ENCODE measurements at places on chromosomes 16 and 17. TPM values are rescaled to one million over a fixed set of nuclear protein-coding genes. Genes with fewer than 3 reads are reported as not detected.

IL17C gene
- not detected for total RNA-seq

MAPT gene
- total RNA-seq = 3.1 TPM

KIF19 gene
- total RNA-seq = not detected

ABAT gene
- total RNA-seq = 20.7 TPM

NSMCE1 gene
- total RNA-seq = 26.6 TPM

DNA sequence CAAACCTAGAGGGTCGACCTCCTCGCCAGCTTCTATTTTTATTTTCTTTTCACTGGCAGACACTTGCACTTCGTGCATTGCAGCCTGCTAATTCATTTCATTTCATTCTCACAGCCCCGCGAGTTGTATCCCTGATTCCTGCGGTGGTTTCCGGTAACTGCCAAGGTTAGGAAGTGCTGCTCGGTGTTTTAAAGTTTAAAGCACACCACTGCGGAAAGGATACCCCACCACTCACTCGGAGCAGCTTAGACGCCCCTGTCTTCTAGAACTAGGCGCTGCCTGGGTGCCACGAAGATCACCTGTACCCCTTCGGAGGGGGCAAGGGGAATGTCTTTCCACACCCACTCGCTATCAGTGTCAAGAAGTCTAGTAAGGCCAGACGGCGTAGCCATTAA lies 509 bp downstream of the CNEP1R1 start:
- H3K4me3 ChIP-seq = peak overlapping the region; percentile 91
- peaks cover 7% of the 10 kb centered on the region for H3K36me3 ChIP-seq
- peak overlapping the region; percentile 95 for H3K27ac ChIP-seq
- peaks cover 17% of the 10 kb centered on the region for H3K27me3 ChIP-seq

DNA sequence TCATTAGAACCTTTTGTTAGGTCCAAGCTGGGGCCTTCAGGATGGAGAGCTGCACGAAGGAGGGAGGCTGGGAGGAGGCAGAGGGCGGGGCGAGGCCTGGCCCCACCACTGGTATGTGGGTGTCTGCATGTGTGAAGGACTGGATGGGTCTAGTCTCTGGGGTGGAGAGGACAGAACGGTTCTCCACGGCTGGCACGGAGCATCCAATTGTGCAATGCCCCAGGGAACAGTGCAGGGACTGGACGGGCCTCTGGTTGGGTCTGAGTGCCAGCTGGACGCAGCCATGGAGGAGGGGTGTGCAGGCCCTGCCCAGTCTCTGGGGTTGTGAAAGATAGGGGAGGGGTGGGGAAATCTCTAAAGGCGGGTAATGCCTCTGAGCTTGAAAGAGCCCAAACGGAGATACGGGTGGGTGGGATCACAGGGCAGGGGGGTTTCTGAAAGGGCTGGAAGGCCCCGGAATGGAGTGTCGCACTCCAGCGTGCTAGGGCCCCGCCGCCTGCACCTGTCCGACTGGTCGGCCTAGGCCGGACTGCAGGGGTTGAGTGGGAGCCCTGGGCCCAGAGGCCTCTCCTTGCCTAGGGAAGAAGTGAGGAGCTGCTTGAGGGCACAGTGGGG lies 1.6 kb downstream of the PPL start:
- H3K27me3 ChIP-seq = peaks cover 38% of the 10 kb centered on the region
- H3K27ac ChIP-seq = peak overlapping the region; percentile 71
- H3K4me3 ChIP-seq = peak overlapping the region; percentile 86

- peaks cover 46% of the 10 kb centered on the region for H3K27me3 ChIP-seq
- no peak overlapping the region for H3K27ac ChIP-seq
- H3K4me3 ChIP-seq = peak overlapping the region; percentile 6
- DNase-seq = no peak
- H3K4me1 ChIP-seq = peaks cover 3% of the 10 kb centered on the region
Measured at GRCh38 chr16:813916-814412, 13.4 kb upstream of the GNG13 start.

DNA sequence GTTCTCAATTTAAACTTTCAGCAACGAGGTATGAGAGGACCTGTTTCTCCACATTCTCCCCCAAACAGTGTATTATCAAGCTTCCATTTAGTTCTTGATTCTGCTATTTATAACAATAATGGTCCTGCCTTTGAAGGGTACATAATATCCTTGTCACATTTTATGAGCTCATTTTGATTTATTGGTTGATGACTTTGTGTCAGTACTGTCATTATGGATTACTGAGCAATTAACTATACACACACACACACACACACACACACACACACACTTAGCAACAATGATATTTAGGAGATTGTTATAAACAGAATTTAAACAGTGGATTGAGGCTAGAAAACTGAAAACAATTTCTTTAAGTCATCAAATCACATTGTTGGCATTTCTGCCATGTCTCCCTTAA lies 7.0 kb downstream of the TMIGD1 start:
- no peaks in the 10 kb centered on the region for H3K36me3 ChIP-seq
- no peak for DNase-seq
- H3K27me3 ChIP-seq = peaks cover 59% of the 10 kb centered on the region
- H3K27ac ChIP-seq = no peak overlapping the region
- H3K4me1 ChIP-seq = peaks cover 36% of the 10 kb centered on the region

DNA sequence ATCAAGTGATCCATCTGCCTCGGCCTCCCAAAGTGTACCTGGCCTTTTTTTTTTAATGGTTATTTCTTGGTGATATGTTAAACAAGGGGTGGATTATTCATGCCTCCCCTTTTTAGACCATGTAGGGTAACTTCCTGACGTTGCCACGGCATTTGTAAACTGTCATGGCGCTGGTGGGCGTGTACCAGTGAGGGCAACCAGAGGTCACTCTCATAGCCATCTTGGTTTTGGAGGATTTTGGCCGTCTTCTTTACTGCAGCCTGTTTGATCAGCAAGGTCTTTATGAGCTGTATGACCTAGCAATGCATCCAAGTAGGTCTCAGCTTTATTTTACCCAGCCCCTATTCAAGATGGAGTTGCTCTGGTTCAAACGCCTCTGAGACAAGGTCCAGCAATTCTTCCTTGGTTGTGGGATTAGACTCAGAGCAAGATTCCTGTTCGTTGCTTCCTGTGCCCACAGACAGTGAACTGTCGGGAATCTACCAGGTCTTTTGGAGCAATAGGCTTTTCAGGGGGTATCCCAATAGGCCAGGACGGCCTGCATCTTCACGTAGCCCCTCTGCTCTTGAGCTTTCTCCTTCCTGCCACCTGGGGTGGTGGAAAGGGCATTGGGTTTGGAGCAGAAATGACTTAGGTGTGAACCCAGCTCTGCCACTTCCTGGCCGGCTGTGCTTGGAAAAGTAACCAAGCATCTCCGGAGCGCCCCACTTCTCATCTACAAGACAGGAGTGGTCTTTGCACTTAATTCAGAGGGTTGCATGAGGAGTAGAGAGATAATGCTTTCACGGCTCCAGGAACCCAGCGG lies 52.9 kb upstream of the SEC14L1 start:
- DNase-seq = no peak
- H3K27me3 ChIP-seq = peaks cover 18% of the 10 kb centered on the region
- peaks cover 8% of the 10 kb centered on the region for H3K36me3 ChIP-seq
- H3K4me3 ChIP-seq = peak overlapping the region; percentile 93
- peak overlapping the region; percentile 97 for H3K27ac ChIP-seq

- no peaks in the 10 kb centered on the region for H3K36me3 ChIP-seq
- H3K27ac ChIP-seq = no peak overlapping the region
- peaks cover 7% of the 10 kb centered on the region for H3K27me3 ChIP-seq
- no peak for DNase-seq
- H3K4me1 ChIP-seq = peaks cover 2% of the 10 kb centered on the region
Measured at GRCh38 chr16:8655184-8655717, 19.2 kb upstream of the ABAT start.

DNA sequence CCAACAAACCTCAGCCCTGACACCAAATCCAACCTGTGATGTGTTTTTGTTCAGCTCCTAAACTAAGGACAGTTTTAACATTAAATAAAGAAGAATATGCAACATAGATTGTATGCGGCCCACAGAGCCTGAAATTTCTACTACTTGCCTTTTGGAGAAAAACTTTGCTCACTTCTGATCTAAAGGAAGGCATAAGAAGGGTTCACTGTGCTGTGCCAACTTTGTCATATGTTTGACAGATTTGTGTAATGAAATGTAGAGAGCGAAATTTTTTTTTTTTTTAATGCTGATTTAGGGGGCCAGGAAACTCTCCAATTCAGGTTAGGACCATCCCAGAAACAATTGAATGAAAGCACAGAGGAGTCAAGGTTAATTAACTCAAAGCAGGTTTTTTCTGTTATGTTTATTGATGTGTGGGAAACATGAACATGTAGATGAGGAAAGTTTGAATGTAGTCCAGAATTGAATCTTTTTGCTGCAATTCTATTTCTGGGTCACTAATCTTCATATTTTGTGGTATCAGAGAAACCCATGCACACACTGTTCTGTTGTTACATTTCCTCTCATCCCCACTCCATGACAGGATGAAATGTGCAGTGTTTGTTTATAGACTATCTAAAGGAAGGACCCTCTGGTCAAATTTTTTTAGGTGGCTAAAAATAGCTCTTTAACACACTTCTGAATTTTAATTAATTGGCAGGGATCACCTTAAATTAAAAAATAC lies 71.5 kb downstream of the TAOK1 start:
- peaks cover 13% of the 10 kb centered on the region for H3K4me1 ChIP-seq
- no peak for DNase-seq
- peaks cover 24% of the 10 kb centered on the region for H3K36me3 ChIP-seq
- H3K27ac ChIP-seq = peak overlapping the region; percentile 33
- no peak overlapping the region for H3K4me3 ChIP-seq
- no peaks in the 10 kb centered on the region for H3K27me3 ChIP-seq

DNA sequence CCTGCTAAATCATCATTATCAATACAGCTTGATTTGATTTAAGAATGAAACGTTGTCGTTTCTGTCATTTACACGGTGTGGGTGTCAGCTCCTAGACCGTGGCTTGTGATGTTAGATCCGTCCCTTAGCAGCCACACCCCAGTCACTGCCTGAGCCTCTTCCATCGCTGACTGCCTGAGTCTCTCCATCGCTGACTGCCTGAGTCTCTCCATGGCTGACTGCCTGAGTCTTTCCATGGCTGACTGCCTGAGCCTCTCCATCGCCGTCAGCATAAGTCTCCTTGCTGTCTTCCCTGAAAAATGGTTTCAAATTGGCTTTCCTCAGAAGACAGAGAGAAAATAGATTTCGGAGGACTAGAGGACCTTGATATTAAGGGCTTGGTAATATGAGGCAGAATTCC lies 53.8 kb upstream of the CMIP start:
- H3K27ac ChIP-seq = no peak overlapping the region
- H3K36me3 ChIP-seq = peaks cover 35% of the 10 kb centered on the region
- H3K4me1 ChIP-seq = peaks cover 5% of the 10 kb centered on the region
- no peaks in the 10 kb centered on the region for H3K27me3 ChIP-seq

GRCh38 chr17:29059281-29059680 lies 16.3 kb downstream of the PIPOX start:
- no peak overlapping the region for H3K4me3 ChIP-seq
- no peak for DNase-seq
- peaks cover 33% of the 10 kb centered on the region for H3K27me3 ChIP-seq
- no peaks in the 10 kb centered on the region for H3K36me3 ChIP-seq

- H3K4me3 ChIP-seq = peak overlapping the region; percentile 86
- H3K27ac ChIP-seq = peak overlapping the region; percentile 56
- peak; percentile 48 for DNase-seq
- H3K36me3 ChIP-seq = no peaks in the 10 kb centered on the region
Measured at GRCh38 chr17:14301279-14302090, 604 bp downstream of the HS3ST3B1 start.

GRCh38 chr16:55502801-55503366 lies 6.0 kb upstream of the LPCAT2 start:
- H3K27ac ChIP-seq = peak overlapping the region; percentile 95
- H3K27me3 ChIP-seq = no peaks in the 10 kb centered on the region
- H3K36me3 ChIP-seq = peaks cover 15% of the 10 kb centered on the region
- H3K4me1 ChIP-seq = peaks cover 52% of the 10 kb centered on the region
- H3K4me3 ChIP-seq = no peak overlapping the region

DNA sequence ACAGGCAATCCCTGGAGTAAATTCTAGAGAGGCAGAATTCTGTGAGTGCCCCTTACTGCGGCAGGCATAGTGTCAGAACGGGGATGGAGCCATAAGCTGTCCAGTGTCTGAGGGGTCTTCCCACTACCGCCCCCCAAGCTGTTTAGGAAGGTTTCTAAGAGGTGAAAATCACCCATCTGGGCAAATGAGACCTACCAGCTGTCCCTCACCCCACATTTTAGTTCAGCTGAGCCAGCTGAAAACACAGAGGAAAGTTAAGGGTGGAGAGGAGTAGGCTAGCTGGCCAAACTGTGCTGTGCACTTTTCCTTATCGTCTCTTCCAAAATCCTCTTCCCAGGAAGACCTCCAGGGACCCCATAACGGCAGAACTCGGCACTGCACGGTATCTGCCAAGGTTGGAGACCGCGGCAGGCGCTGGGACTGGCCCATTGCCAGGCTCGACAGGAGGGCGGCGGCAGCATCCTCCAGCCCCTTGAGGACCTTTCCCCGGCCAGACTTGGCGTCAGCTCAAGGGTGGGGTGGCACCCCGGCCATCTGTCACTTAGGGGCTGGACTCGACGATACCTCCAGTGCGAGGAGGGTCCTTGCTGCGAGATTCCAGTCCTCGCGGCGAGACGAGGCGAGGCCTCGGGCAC lies 955 bp downstream of the ACLY start:
- peak overlapping the region; percentile 91 for H3K4me3 ChIP-seq
- H3K27me3 ChIP-seq = no peaks in the 10 kb centered on the region
- H3K27ac ChIP-seq = peak overlapping the region; percentile 77
- H3K4me1 ChIP-seq = peaks cover 42% of the 10 kb centered on the region

DNA sequence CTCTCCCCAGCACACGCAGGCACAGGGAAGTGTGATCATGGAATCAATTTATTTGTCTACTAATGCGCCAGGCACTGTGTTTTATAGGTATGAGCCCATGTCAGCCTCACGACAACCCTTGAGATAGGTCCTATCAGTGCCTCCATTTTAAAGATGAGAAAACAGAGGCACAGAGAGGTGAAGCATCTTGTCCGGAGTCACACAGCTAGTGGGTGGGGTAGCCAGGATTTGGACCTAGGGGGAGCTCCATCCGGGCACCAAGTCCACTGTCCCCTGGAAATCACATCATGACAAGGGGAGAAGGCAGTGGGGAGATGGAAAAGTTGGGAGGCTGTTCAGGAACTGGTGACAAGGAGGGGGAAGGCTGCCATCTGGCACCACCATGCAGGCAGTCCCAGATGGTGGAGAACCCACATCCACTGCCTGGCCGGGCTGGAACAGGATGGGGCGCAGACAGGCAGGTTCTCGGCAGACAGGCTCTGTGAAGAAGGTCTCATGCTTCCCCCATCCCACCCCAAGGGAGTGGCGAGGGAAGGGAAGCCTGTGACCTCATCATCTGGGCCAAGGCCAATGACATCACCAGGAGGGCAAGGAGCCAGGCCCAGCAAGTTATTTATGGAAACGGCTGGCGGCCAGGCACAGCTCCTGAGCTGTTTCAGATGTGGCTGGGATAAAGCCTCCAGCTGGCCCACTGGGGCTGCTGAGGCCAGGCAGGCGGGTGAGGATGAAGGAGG lies 126.0 kb upstream of the SDK2 start:
- DNase-seq = peak; percentile 57
- no peaks in the 10 kb centered on the region for H3K36me3 ChIP-seq
- H3K4me1 ChIP-seq = peaks cover 17% of the 10 kb centered on the region
- H3K4me3 ChIP-seq = no peak overlapping the region
- H3K27me3 ChIP-seq = peaks cover 75% of the 10 kb centered on the region
- H3K27ac ChIP-seq = peak overlapping the region; percentile 1

All from mesothelial cell of epicardium (in vitro differentiated cells).